ENCODE measurements at places on chromosomes 2 and 18.

DNA sequence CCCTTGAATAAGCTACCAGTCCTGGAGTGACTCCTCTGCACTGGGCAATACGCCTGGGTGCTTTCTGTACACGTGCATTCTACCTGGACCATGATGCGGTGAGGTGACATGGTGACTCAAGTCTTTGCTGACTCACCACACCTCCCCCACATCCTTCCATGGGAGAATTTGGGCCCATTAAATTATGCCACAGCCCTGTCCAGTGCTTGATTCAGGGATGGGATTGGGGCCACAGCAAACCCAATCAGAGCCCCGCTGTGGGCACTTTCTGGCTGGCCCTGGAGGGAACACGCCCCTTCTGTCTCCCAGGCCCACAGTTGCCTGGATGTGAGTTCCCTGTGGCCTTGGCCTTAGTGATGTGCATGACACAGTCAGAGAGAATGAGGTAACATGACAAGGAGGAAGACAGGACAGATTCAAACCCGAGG, 86.9 kb downstream of the LRRC30 start:
- DNase-seq = no peak

DNA sequence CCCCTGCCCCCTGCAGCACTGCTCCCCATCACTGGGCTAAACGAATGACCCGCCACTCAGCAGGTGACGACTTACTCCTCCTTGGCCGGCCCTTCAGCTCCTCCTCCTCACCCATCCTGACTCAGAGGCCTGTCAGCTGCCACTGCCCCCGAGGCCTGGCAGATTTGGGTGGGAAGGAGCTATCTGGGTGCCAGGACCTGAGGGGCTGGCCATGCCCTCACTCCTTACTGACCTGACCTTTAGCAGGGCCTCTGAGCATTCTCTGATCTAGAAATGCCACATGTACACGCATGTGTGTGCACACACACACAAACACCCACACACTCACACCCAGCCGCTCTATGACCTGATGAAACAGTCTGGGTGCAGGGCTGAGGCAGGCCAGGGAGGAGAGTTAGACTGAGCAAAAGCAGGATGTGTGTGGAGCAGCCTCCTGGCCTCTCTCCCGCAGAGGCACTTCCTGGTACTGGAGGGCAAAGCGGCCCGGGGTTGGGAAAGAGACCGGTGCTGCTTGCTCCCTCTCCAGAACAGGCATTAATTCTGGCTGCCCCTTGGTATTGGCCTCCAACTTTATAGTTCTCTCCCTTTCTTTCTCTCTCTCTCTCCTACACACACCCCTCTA, 68.0 kb downstream of the ZFP36L2 start:
- no peak for DNase-seq

DNA sequence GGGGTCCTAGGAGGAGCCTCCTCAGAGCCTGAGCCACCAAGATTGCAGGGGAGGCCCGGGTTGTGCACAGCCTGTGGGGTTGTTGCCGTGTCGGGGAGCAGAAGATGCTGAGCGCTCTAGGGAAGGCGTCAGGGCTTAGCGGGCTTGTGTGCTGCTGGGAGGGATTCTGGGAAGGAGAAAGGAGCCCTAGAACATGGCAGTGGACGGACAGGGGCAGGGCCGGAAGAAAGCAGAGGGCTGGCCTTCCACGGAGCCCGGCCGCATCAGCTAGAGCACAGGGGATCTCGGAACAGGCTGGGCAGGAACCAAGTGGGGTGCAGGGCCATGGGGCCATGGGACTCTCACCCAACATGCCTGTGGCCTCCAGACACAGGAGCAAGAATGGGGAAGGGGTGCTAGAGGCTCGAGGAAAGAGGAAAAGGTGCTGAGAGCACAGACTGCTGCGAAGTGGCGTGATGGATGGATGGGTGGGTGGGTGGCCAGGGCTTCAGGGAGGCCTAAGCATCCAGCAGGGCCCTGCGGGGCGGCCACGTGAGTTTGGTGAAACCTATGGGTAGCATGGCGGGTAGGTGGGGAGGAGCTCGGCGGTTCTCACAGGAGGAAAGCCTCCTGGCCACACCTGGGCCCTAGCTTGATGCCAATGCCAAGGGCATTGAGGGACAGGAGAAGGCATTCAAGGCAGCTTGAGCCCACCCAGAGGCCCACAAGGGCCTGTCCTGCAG, 35.8 kb downstream of the MTERF4 start:
- no peak for DNase-seq

GRCh38 chr2:30106543-30106942, 40.3 kb upstream of the YPEL5 start:
- DNase-seq = no peak

GRCh38 chr2:19377717-19378116, 19.3 kb upstream of the OSR1 start:
- DNase-seq = no peak

DNA sequence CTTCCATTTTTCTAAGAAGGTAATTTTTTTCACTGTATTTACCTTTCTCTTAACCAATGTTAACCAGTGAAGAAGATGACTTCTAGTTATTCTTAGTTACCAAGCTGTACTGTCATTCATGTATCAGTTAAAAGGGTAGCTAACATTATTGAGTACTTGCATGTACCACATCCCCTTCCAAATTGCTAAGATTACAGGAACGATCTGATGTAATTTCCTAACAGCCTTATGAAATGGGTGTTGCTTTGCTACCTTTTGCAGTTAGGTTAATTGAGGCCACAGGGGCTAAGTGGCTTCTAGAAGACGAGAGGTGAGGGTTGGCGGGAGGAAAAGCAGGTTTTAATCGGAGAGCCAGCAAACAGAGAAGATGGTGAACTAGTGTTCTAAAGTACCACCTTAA, 1.8 kb upstream of the SULT6B1 start:
- DNase-seq = no peak

DNA sequence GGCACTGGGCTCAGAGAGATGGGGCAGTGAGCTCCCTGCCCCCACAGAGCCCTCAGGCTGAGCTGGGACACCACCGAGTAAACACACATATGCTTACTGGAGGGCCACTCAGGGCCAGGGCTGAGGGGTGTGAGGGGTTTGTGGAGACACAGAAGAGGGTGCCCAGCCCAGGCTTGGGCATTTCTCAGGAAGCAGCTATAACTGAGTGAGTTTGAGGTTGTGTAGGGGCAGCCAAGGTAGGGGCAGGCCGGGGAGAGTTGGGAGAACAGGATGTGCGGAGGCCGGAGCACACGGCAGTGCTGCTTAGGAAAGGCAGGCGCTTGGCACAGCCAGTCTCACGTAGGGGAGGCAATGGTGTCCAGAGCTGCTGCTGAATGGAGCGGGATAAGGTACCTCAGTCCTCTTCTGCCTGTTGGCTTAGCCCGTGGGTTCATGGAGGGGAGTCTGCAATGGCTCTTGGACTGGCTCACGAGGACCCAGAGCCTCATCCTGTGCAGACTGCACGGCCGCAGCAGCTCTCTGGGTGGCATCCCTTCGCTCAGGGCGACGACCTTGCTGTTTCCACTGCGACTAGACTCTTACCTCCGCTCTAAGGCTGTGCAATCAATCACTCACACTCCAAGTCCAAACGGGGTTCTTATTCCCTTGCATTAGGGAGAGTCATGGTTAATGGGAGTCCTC, 466.1 kb upstream of the HS6ST1 start:
- no peak for DNase-seq

DNA sequence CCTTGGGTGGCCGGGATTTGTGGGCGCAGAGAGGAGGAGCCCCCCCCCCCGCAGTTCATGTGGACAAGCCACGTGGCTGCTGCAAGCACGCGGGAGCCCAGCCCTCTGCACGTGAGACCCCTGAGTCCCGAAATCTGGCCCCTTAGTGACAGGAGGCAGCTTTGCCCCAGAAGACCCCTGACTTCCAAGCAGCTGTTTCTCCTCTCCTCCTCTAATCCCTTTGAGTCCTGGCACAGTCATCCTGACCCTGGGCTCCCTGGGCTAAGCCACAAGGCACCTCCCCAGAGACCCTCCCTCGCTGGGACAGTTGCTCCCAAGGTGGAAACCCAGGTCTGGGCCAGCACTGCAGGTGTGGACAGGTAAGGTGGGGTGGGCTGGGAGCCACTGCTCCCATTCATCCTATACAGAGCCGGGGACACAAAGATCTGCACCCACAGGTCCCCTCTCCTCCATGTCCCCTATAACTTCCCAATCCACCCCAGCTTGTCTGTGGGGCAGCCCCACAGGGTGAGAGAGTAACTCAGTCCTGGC, 923 bp downstream of the TEKT4 start:
- DNase-seq = no peak

GRCh38 chr2:202613479-202613878, 21.3 kb upstream of the FAM117B start:
- DNase-seq = no peak

DNA sequence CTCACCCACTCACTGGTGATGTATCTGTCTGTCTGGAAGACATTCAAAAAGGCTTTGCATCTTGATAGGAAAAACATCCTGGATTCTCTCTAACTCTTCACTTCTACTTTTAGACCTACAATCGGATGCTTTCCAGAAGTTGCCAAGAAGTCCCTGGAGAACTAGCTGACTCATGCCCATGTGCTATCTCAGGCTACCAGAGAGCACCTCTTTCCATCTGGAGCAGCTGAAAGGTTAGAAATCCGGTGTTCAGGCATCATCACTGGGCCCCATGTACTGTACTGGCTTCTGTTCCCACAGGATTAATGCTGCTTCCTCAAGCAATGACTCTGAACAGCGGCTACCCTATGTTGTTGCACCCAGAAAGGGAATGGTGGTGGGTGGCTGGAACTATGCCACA, 259.0 kb downstream of the NBAS start:
- DNase-seq = no peak

- DNase-seq = no peak
Observed at GRCh38 chr2:237702441-237703391, 75.3 kb downstream of the LRRFIP1 start.

- DNase-seq = no peak
Observed at GRCh38 chr2:20573620-20574422, 77.1 kb downstream of the HS1BP3 start.

DNA sequence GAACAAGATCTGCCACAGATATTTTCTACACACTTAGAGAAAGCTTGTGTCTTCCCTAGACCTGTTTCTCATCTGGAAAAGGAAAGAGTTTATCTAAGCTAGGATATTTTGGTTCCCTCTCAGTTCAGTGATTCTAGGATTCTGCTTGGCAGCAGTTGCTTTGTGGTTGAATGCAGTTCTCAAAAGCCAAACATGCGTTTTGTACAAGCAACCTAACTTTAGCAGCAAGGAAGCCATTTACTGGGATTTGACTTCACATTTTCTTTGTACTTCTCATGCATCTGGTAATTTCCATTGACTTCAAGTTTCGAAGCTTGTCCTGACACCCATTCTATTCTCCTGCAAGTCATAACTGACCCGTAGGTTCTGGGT, 33.3 kb downstream of the VSNL1 start:
- no peak for DNase-seq

Data from GM18507 (cell line).